ENCODE measurements at places on chromosomes 1 and 21. TPM values are rescaled to one million over a fixed set of nuclear protein-coding genes. Genes with fewer than 3 reads are reported as not detected.

LCE1D gene
- not detected for polyA plus RNA-seq

C1QB gene
- polyA plus RNA-seq = not detected

SLFNL1 gene
- 0.44 TPM for polyA plus RNA-seq

GRCh38 chr1:228376651-228377631 is 29.7 kb downstream of the TRIM11 start:
- no peak for DNase-seq

GJA8 gene
- polyA plus RNA-seq = not detected

- no peak for DNase-seq
Measured at GRCh38 chr1:982765-983436, 1.0 kb upstream of the PERM1 start.

CHIA gene
- polyA plus RNA-seq = not detected

DNA sequence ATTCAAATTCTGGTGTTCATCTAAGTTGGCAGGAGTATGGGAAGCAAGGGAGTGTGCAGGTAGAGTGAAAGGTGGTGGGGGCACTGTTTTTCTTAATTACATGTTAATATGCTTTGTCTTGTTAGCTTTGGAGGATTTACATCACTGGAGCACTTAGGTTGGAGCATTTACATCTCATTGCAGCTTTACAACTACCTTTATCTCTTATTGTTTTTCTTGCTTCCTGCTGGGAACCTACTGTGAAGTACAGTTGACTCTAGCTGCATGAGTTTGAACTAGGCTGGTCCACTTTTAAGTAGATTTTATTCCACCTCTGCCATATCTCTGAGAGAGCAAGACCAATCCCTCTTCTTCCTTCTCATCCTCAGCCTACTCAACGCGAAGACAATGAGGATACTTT is 554.8 kb upstream of the B3GALT2 start:
- no peak for DNase-seq

GLIS1 gene
- polyA plus RNA-seq = 0.18 TPM

NUAK2 gene
- polyA plus RNA-seq = 32.1 TPM

- DNase-seq = no peak
Measured at GRCh38 chr21:42027822-42028765, 17.9 kb upstream of the ZBTB21 start.

DNA sequence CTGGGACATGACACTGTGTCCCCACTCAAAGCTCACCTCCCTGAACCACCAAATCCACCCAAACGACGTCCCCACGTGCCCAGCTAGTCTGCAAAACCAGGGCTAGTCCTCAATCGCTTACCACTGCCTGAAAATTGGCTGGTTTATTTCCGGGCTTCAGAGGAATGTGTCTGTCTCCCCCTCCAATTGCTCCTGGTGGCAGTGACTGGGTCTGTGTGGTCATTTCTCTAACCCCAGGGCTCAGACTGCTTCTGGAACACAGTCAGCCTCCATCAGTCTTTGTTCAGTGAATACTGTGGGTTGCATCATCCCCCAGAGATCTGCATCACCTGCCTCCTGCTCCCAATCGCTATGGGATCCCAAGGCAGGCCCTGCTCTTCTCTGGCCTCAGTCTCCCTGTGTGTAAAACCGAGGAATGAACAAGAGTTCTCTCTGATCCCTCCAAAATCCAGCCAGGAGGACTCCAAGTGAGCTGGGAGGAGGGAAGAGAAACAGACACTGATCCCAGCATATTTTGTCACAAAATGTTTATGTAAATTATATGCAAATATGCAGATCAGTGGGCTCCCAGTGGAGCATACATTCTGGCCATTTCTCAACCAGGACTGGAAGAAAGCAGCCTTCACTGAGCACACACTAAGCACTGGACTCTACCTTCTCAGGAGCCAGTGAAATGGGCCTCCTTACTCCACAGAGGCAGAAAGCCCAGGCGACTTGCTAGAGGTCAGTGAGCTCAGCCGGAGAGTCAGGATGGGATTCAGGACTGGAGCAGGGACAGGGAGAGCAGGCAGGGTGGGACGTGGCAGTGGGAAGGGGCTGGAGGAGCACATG is 20.9 kb downstream of the SDC3 start:
- no peak for DNase-seq

OLIG2 gene
- polyA plus RNA-seq = not detected

SHE gene
- polyA plus RNA-seq = not detected

INAVA gene
- polyA plus RNA-seq = 0.37 TPM

DNA sequence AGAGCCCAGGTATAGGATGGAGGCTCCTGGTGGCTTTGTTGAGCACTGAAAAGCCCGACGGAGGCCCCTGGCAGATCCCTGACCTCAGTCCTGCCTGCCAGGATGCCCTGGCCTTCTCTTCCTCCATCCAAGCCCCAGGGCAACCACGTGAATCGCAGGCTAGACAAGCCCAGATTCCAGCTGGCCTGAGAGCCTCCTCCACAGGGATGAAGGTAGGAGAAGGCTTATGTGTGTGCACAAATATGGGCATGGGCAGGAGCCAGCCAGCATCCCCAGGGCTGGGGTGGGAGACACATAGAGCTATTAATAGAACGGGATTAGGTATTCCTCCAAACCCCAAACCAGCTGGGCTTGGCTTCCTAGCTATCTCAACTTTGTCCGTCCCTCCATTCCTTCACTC is 4.0 kb upstream of the EXTL1 start:
- DNase-seq = no peak

ELF3 gene
- polyA plus RNA-seq = not detected

DNA sequence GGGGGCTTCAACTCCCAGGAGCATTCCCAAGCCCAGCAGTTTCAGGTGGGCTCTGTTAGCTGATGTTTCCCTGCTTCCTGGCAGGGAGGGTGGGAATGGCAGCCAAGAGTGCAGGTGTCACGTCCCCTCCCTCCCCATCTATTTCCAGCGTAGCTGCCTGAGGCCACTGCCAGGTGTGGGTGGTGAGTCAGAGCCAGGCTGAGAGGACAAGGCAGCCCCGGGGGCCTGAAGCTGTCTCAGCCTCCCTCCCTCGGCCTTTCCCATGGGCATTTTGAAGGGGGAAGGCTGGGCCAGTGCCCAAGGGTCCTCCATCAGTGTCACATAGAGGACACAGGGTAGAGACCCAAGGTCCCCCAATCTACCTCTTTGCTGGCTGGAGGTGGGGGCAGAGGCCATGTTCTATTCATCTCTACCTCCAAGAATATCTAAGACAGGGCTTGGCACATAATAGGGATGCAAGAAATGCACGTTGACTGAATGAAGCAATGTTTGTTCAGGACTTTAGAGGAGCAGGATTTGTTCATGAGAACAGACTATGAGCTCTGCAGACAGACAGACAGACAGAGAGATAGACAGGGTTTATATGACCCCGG is 34.4 kb upstream of the ID3 start:
- DNase-seq = no peak

DNA sequence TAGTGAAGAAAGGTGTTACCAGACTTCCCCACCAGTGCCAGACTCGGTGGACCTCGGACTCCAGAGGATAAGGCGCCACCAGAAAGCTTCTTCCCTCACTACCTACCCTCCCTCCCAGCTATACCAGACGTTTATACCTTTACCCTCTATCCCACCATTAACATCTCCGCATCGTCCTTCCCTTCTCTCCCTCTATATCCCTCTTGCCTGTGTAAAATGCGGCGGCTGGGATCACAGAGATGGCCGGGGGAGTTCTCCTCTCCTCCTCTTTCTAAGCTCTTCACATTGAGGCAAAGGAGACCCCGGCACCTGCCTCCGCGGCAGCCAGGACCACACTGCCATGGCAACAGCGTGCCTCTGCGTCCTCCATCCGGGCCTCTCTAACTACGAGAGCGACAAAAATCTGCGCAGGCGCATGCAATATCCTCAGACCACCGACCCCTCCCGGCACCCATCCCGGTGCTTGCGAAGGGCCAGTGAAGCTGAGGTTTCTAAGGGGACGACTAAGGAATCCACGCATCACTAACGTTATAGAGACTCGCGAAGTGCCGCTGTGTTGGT is at the start of gene CCDC181:
Gene CCDC181, minus strand, starts transcription at position 394 of the 561 bp plus-strand sequence. CDS start 2,547 bp downstream, outside the sequence.
- DNase-seq = peak; percentile 8

- DNase-seq = no peak
Measured at GRCh38 chr1:161265305-161265704, 6.8 kb downstream of the PCP4L1 start.

DNA sequence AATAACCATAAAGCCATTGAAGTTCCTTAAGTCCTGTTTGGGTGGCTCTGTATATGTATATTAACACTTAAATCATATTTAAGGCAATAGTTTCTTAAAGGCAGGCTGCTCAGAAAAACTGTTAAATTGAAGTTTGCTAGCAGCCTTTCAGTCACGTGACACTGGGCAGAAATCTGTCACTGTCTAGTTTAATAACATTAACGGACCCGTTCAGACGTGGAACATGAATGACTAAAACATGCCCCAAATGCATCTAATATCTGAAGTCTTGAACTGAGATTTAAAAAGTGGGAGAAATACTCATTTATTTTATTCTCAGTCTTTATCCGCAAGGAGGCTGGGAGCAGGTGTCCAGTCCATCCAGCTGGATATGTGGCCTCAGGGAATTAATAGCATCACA is 3.3 kb upstream of the SPATA1 start:
- no peak for DNase-seq

GRCh38 chr1:160371346-160371631 is 4.4 kb downstream of the NHLH1 start:
- DNase-seq = no peak

AMY1A gene
- polyA plus RNA-seq = not detected

DNA sequence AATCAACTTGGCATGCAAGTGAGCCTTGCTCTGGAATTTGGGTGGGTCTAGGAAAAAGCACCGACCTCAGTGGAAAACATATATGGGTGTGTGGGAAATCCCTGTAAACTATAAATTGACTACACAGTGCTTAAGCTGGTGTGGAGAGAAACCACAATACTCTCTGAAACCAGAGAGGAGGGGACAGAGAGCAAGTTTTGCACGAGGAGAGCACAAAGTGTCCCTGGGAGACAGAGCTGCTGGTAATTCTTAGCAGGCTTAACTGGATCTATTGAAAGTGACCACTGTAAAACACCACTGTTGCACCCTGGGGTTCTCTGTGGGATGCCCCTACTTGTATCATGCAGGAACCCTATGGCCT is 12.8 kb downstream of the KCNJ15 start:
- DNase-seq = no peak

- no peak for DNase-seq
Measured at GRCh38 chr1:1218524-1219200, 4.7 kb upstream of the TNFRSF4 start.

DNA sequence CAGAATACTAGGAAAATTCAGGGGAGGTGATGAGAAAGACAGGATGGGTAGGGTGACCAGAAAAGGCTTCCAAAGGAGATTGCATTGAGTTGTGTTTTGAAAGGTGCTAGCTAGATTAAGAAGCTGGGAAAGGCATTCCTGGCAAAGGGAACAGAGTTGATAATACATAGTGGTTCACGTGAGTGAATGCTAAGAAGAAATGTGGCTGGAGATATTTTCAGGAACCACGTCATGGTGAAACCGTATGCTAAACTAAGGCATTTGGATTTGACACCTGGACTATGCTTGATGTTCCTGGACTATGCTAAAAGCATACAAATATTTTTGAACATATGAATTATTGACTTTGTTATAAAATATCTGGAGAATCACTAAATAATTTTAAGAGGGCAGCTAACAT is 14.7 kb downstream of the CCDC30 start:
- no peak for DNase-seq

DNA sequence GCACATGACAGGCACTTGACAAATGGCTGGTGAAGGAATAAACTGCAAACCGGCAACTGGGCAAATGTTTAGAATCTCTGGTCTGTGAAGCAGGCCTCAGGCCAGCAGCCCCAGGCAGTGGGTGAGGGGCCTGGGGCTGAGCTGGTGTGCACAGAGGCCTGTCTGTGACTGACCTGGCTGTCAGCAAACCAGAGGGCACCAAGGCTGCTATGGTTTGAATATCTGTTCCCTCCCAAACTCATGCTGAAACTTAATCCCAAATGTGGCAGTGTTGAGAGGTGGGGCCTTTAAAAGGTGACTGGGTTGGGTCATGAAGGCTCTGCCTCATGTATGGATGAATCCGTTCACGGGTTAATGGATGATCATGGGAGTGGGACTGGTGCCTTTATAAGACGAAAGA is 139.8 kb downstream of the DMRTB1 start:
- DNase-seq = no peak

DNA sequence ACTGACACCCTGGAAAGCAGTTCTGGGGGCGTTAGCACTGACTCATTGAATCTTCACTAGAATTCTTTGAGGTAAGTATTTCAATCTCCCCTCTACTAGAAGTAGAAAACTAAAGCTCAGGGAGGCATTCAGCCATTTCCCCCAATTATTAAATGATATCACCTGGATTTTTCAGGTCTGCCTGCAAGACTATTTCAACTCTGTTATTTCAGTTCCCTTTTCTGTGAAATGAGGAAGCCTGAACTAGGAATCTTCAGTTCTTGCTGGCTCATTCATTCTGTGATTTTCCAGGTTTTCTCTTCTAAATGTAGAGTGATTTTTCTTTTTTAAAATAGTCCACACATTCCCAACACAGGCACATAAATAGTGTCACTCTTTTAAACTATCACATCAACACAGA is 337.0 kb upstream of the NR5A2 start:
- DNase-seq = no peak

OR6K3 gene
- not detected for polyA plus RNA-seq

GRCh38 chr1:31855038-31855845 is 39.4 kb upstream of the SPOCD1 start:
- no peak for DNase-seq

- no peak for DNase-seq
Measured at GRCh38 chr21:39913706-39914305, 46.6 kb downstream of the PCP4 start.

OVAAL gene
- polyA plus RNA-seq = not detected

DNA sequence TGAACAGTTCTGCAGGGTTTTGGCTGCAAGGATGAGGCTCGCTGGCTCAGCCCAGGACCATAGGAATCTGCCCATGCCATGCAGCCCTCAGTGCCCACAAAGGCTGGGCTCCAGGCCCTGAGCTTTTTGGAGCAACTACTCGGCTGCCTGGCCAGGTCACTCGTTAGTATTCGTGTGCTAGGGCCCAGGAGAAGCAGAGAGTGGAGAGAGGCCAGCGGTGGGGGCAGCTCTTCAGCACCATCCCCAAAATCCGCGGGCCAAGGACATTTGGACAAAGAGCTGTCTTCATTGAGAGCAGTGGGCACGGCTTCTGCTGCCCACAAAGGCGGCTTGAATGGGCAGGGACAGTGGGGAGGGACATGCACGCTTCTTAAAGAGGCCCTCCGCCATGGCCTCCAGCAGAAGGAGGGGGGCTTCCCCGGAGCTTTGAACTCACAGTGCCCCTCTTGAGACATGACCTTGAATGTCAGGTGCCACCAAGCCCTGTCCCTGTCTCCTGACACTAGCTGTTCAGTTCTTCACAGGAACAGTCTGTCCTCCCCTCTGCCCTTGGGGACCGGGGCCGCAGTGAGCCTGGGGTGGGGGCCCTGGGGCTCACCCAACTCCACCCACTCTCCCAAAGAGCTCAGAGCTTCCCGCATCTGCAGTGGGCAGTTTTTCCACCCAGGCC is 106.1 kb upstream of the ARHGEF16 start:
- no peak for DNase-seq

- no peak for DNase-seq
Measured at GRCh38 chr21:40765811-40766210, 81.1 kb downstream of the DSCAM start.

- DNase-seq = no peak
Measured at GRCh38 chr1:94716965-94717364, 103.2 kb upstream of the SLC44A3 start.

- no peak for DNase-seq
Measured at GRCh38 chr21:25717491-25718147, 17.1 kb downstream of the ATP5PF start.

GRCh38 chr1:56397811-56398231 is 181.5 kb downstream of the PLPP3 start:
- no peak for DNase-seq

JAM2 gene
- not detected for polyA plus RNA-seq
